ENCODE measurements at places on chromosomes 13 and 19. TPM values are rescaled to one million over a fixed set of nuclear protein-coding genes. Genes with fewer than 3 reads are reported as not detected.

- DNase-seq: no peak
Measured at GRCh38 chr13:63690672-63691071, 2275.0 kb upstream of the PCDH20 start.

GRCh38 chr19:49932041-49932451 lies 2.7 kb upstream of the NUP62 start:
- DNase-seq: no peak

F2RL3 gene
- 0.67 TPM for total RNA-seq

GRCh38 chr19:29682236-29682895 lies 17.1 kb downstream of the PLEKHF1 start:
- DNase-seq: no peak

SOX21 gene
- total RNA-seq: not detected

GRCh38 chr19:3210347-3211017 lies 14.0 kb upstream of the CELF5 start:
- peak; percentile 35 for DNase-seq

PDE4C gene
- 8.3 TPM for total RNA-seq

PABPC3 gene
- total RNA-seq: 0.04 TPM

DNA sequence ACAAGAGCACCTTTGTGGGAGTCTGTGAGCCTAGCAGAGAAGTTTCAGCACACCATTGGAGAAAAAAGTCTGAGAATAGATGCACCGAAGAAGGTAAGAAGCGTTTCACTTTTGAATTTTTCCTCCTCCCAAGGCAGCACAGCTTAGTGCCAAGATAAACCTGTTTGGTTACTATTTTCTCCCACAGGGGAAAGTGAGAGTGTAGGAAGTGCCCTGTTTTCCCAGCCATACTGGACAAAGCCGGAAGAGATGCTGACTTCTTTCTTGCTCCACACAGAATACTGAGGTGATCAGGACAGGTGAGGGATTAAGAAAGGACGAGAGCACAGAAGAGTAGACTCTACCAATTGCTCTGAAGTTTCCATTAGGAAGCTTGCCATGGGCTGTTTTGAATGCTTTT lies 1011.0 kb upstream of the MIR17HG start:
- DNase-seq: no peak

DNA sequence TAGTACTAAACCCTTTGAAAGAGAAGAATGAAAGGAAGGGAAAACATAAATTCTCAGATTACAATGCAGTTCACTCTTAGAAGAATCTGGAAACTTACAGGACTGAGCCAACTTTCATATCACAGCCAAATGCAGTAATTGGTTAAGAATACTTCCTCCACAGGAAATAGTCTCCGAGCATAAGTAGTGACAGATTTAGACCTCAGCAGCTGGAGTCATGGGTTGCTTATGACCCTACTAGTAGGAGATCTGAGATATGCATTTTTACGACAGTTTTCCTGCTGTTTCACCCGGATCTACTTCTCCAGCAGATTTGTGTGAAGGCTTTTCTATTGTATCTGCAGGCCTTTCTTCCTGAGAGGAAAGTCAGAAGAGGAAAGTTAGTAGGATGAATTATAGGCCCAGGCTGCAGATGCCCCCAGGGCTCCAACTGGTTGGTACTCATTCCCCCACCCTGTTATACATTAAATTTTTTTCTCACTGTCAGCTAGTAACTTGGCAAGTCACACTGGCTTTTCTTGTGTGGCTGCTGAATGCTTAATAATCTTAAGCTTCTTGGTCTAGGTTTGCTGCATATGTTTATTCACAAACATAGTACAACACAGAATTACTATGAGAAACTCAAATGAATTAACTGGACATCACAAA lies 1241.5 kb upstream of the MIR17HG start:
- DNase-seq: peak; percentile 59

ZNF100 gene
- 4.9 TPM for total RNA-seq

- no peak for DNase-seq
Measured at GRCh38 chr19:410243-410781, 1.4 kb upstream of the C2CD4C start.

- peak; percentile 92 for DNase-seq
Measured at GRCh38 chr13:103282571-103283450, 216.6 kb upstream of the SLC10A2 start.

GRCh38 chr13:26996965-26997752 lies 174.5 kb downstream of the USP12 start:
- no peak for DNase-seq

- no peak for DNase-seq
Measured at GRCh38 chr13:110262508-110263291, 44.3 kb downstream of the COL4A1 start.

CARS2 gene
- 58.2 TPM for total RNA-seq

NLRP11 gene
- total RNA-seq: not detected

DNA sequence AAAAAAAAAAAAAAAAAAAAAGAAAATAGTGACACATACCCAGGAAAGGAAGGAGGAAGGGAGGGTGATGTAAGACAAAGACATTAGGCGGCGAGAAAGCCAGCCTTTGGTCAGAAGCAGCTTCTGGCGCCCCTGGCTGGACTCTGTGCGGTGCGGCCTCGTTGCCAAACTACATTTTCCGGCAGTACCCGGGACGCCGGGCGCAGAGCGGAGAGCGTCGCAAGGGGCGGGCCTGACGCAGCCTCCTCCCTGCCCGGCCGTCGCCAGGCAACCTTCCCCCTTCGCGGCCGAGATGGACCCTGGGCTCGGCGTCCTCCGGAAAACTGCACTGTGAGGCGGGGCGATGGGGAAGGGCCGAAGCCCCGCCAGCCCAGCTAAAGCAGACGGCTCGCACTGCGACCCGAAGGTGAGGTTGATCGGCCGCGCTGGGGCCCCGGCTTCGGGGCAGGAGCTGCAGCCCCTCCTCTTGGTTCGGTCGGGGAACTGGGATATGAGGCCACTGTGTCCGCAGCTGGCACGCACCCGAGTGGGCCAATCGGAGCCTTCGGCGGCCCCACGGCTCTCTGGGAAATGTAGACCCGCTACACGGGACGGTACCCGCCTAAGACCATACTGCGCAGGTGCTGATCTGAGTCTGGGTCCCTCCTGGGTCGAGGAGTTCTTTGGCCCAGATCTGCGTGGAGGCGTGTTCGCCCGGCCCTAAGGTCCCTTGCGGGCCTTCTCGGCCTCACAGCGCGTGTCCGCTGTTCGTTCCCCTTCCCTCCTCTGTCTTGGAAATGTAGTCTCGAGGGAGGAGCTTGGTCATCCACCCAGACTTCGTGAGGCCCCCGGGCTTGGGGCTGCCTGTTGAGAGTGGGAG lies 2.3 kb upstream of the MZF1 start:
- DNase-seq: peak; percentile 94

DNA sequence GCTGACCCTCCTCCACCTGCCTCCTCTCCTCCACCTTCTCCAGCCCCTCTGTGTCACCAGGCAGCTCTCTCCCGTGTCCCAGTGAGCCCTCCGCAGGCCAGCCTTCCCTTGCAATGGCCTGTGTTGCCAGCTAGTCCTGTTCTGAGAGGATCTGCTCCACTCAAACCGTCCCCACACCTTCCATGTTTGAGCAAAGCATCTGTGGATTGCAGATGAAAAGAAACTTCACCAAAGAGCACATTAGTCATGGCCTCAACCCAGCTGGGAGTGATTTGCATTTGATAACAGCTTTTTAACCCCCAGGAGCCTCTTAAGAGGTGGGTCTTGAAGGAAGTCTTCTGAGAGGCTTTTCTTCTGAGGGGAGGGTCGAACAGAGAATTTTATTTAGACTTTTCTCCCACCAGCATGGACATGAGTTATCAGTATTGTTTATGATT lies 72.8 kb downstream of the COL4A2 start:
- DNase-seq: peak; percentile 43

- no peak for DNase-seq
Measured at GRCh38 chr19:43643326-43643725, 3.7 kb upstream of the CADM4 start.

GRCh38 chr13:109148243-109148642 lies 518.8 kb downstream of the MYO16 start:
- peak; percentile 12 for DNase-seq

SLITRK1 gene
- not detected for total RNA-seq

- peak; percentile 7 for DNase-seq
Measured at GRCh38 chr13:21901811-21902708, 231.2 kb downstream of the FGF9 start.

MTUS2 gene
- total RNA-seq: 96.9 TPM

GRCh38 chr13:75549262-75550158 lies at the start of gene UCHL3:
Gene UCHL3, plus strand, starts transcription at chr13:75549791. Its CDS starts 30 bp downstream, at chr13:75549821.
- DNase-seq: peak; percentile 98

DNA sequence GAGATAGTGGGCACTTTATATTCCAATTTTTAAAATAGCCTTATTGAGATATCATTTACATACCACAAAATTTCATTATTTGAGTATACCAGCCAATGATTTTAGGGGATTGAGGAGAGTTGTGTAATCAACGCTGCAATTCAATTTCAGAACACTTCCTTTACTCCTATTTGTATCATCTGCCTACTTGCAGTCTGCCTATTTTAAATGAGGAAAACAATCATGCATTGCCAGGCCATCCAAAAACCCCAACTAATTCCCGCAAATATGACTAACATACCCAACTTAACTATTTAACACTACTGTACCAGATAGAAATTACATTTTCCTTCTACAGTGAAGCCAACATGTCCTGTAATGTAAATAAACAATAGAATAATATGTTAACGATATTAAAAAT lies 26.7 kb downstream of the CAB39L start:
- DNase-seq: no peak

GRCh38 chr13:23707674-23708073 lies 137.5 kb downstream of the TNFRSF19 start:
- peak; percentile 54 for DNase-seq

DNA sequence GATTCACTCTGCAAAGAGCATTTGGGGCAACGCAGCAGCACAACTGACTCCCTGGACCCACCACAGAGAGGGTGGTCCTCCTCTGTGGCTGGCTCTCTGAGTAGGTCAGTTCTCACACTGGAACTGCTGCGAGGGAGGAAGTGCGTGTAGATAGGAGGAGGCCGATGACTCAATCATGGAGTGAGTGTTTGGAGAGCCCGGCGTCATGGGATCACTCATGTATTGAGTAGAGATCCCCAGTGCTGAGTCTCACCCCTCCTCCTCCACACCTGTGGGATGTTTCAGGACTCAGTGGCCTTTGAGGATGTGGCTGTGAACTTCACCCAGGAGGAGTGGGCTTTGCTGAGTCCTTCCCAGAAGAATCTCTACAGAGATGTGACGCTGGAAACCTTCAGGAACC lies 8.9 kb downstream of the ZNF101 start:
- no peak for DNase-seq

GRCh38 chr19:6204866-6205723 lies 69.6 kb downstream of the ACSBG2 start:
- no peak for DNase-seq

ZNF329 gene
- total RNA-seq: 29.6 TPM

GRCh38 chr19:34999498-35000337 lies at the start of gene GRAMD1A:
Gene GRAMD1A, plus strand, starts transcription at chr19:35000323. Its CDS starts 156 bp downstream, at chr19:35000479.
- peak; percentile 90 for DNase-seq

EDNRB gene
- 8.4 TPM for total RNA-seq

DNA sequence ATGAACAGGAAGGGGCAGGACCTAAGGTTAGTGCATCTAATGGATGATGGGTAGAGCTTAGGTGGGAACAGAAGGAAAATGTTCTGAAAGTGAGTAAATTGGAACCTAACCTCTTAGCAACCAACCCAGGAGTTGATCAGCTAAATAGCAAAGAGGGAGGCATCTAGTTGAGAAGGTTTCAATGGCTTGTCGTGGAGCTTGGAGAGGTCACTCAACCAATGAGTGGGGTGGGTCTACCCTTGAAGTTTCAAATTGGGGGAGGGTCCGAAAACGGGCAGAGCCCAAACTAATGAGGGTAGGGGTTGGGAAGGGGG lies 5.7 kb upstream of the SHKBP1 start:
- no peak for DNase-seq

GRCh38 chr19:56547535-56547934 lies 8.8 kb downstream of the ZFP28 start:
- DNase-seq: no peak

- DNase-seq: no peak
Measured at GRCh38 chr13:64477146-64477545, 2753.0 kb downstream of the PCDH9 start.

PVR gene
- total RNA-seq: 20.8 TPM

CGB2 gene
- total RNA-seq: not detected

DIRAS1 gene
- total RNA-seq: 3.0 TPM

DNA sequence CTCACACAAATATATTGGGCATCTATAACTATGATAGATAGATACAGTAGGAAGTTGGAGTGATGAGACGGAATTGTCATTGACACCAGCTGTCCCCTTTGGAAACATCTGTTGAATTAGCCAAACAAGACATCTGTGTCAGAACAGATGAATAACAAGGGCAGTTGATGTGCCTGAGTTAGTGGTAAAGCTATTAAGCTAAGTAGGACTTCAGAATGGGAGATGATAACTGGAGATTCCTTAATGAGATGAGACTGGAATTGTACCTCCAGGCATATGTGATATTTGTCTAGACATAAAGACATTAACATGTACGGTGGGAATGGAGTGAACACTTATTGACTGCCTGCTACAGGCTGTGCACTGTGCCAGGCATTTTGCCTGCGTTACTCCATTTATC lies 78.7 kb downstream of the MBNL2 start:
- DNase-seq: no peak

PROZ gene
- not detected for total RNA-seq

All from cardiac muscle cell (in vitro differentiated cells and primary cell).